ENCODE measurements at places on chromosomes 11 and 22. TPM values are rescaled to one million over a fixed set of nuclear protein-coding genes. Genes with fewer than 3 reads are reported as not detected.

DNA sequence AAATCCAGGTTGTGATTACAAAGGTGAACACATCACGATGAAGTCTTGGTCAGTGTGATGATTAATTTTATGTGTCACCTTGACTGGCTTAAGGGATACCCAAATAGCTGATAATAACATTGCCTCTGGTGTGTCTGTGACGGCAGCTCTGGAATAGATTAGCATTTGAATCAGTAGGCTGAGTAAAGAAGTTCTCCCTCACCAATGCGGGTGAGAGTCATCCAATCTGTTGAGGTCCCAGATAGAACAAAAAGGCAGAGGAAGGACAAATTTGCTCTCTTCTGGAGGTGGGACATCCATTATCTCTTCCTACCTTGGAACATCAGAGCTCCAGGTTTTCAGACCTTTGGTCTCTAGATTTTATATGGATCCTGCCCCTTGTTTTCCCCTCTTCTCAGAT lies 856.2 kb upstream of the CCDC90B start:
- no peak for DNase-seq

DNA sequence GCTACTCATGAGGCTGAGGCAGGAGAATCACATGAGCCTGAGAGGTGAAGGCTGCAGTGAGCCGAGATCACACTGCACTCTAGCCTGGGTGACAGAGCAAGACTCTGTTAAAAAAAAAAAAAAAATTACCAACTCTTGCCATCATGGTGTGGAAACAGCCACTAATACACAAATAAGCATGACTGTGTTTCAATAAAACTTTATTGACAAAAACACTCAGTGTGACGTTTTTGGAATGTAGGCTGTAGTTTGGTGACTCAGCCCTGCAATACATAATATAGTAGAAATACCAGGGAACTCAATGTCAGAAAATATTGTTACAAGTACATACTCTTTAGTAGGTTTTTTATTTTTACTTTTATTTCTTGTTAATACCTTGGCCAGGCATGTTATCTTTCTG lies 207.1 kb downstream of the CASP12 start:
- no peak for DNase-seq

DNA sequence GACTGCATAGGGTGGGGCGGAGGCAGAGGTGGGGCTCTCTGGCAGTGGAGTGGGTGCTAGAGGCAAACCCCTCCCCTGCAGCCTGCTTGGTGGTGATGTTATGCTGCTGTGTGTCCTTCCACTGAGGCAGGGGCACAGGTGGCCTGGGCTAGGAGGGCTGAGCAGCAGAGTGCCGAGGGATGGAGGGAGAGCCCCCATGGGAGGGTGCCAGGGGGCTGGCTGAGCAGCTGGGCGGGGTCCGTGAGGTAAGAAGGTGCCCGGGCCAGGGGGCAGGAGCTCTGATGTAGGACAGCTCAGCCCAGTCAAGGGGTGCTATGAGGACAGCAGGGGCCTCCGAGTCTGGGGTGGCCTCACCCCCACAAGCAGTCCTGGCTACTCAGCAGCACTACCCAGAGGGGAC lies 4.2 kb downstream of the CLDN5 start:
- DNase-seq = no peak

GRCh38 chr11:55849037-55849436 lies 10.5 kb downstream of the OR5D16 start:
- DNase-seq = no peak

GRCh38 chr22:40423882-40424640 lies 53.7 kb downstream of the SGSM3 start:
- no peak for DNase-seq

DNA sequence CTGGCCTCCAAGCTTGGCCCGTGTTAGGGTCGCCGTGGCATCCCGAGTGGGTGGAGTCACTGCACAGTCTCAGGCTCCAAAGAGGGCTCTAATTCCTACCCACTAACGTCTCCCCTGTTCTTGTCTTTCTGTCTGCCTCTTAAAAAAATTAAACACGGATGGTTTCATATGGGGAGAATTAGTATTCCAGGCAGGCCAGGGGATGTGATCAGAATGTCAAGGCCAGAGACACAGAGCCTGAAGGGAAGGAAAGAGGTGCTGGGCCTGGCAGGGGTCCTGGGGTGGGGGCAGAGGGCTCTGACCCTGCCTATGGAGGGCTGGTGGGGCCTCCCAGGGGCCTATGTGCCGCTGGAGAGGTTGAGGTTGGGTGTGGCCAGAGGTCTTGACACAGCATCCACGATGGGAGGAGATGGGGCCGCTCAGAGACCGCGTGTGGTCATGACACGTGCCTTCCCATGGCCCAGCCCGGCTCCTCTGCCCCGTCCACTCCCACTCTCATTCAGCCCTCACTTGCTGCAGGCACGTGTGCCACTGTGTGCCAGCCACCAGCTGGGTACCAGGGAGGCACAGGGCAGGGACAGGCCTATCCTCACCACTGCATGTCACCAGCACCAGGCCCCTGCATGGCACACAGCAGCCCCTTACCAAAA lies 56.5 kb downstream of the FLRT1 start:
- DNase-seq = no peak

GRCh38 chr11:46363455-46364005 lies 16.3 kb downstream of the DGKZ start:
- no peak for DNase-seq

GRCh38 chr11:2474059-2474901 lies 29.5 kb downstream of the KCNQ1 start:
- DNase-seq = peak; percentile 75

- no peak for DNase-seq
Observed at GRCh38 chr22:48161298-48161697, 1398.8 kb downstream of the TBC1D22A start.

DNA sequence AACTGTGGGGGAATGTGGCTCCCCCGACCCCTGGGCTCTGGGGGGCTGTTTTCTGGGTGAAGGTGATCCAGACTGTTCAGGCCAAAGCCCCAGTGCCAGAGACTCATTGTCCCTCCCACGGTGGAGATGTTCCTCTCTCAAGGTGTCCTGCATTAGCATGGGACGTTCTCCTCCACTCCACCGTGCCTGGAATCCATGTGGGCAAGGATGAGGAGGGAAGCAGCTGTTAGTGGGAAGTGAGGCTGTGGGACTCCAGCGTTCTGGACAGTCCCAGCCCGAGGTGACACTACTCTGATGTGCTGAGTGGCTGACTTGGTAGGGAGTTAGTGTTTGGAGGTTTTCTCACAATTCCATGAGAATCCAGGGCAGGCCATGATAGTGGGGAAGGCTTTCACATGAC lies 31.4 kb upstream of the CLDN5 start:
- DNase-seq = no peak

GRCh38 chr11:69311767-69312385 lies 17.9 kb downstream of the MYEOV start:
- DNase-seq = no peak

GRCh38 chr22:20395907-20396287 lies 1.9 kb downstream of the ZNF74 start:
- DNase-seq = no peak

GRCh38 chr11:114501901-114502300 lies 57.8 kb downstream of the NXPE1 start:
- DNase-seq = no peak

DNA sequence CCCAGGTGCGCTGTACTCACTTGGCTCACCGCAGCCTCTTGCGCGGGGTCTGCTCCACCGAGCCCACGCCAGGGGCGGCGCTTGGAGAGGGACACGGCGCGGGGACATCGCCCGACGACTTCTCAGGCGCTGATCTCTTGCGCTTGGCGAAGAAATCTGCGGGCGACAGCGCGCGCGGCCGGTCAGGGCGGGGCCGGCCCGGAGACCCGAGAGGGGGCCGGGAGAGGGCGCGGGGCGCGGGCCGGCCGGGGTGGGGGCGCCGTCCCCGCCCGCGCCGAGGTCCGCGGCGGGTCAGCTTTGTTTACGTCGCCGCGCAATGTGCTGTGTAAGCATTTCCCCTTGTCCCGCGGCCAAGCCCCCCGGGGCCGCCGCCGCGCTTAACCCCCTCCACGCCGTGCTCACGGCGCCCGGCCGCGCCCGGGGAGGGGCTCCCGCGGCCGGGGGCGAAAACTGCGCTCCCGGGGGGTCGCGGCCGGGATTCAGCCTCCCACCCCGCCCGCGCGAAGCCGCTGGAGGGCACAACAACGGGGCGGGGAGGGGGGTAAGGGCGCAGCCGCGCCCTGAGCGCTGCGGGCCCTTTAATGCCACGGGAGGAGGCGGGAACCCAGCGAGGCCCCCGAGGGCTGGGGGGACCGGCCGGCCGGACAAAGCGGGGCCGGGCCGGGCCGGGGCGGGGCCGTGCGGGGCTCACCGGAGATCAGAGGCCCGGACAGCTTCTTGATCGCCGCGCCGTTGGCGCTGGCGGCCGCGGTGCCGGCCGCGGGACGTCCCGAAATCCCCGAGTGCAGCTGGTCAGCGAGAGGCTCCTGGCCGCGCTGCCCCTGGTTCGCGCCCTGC lies 1.4 kb downstream of the CDKN1C start:
- DNase-seq = no peak

RAB38 gene
- not detected for total RNA-seq

GUCY1A2 gene
- total RNA-seq = 0.78 TPM

XKR3 gene
- not detected for total RNA-seq

SPI1 gene
- total RNA-seq = not detected

INS gene
- total RNA-seq = not detected

KIAA1671 gene
- total RNA-seq = 8.3 TPM

MRPL21 gene
- total RNA-seq = 43.8 TPM

SPDYC gene
- total RNA-seq = not detected

FGF19 gene
- total RNA-seq = 0.13 TPM

CAT gene
- 18.4 TPM for total RNA-seq

IL18 gene
- 0.68 TPM for total RNA-seq

PITPNM1 gene
- 46.9 TPM for total RNA-seq

Measured in osteocyte (in vitro differentiated cells).